Activated T-cell treated with anti-CD3 and anti-CD28 coated beads for 24 hours (primary cell): ENCODE measurements at places on chromosomes 12 and 14.

- no peak for DNase-seq
These were observed 15.8 kb downstream of the TSPAN8 start for GRCh38 chr12:71142016-71142415.

GRCh38 chr12:106585521-106586277, 2.9 kb downstream of the RFX4 start:
- no peak for DNase-seq

DNA sequence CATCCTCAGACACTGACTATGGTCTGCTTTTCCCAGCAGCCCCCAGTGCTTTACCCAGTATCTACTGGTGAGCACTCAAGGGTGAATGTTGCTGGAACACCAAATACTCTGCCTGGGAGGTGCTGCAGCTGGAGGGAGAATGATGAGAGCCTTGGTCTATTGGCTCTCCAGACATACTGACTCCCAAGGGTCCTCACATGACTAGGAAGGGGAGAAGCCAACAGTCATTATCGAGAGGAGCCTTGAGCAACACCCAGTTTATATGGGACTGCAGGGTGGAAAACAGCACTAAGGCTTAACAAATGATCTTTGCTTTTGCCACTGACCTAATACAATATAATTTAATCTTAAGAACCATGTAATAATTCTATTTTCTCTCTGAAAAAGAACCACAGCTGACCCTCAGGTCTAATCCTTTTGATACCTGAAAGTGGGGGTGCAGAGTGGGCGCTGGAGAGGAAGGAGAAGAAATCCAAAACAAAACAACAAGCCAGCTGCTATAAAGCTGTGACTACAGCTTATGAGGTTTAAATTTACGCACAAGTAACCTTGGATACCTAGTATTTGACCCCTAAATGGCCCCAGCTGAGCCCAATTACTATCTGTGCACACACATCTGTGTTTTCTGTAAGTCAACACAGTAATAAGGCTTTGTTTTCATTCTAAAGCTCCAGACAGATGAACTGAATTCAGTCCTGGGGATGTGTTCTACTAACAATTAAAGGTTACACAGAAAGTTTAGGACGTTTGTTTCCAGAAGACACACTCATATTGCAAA, 107.8 kb upstream of the GRIP1 start:
- no peak for DNase-seq

- DNase-seq, result no peak
These were observed 42.1 kb downstream of the AK7 start for GRCh38 chr14:96434040-96434439.

DNA sequence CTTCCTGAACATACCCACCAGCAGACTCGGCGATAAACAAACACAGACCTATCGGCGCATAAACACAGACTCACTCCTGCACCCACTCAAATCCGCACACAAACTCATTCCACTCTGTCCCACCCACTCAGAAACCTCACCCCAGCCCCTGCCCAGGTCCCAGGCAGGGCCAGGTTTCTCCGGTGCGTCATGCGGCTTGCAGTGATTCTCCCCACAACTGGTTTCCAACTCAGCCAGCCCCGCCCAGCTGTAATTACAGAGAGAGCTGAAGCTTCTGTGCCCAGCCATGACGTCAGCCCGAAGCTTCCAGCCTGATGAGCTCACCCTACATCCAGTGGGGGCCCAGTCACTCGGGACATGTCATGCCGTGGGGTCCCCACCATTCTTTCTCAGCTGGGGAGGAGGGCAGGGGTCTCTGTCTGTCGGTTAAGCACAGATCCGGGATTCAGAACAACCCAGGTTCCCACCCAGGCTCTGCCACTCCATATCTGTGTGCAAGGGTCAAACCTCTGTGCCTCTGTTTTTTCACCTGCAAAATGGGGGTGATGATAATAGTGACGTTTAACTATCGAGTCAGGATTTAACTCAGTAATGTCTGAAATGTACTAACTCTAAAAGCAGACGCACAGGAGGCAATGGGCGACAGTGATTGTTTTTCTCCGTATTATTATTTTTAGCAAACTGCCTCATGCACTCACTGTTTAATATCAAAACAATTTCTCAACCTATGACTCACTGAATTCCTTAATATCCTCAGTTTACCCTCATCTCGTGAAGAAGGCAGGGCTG, 2.3 kb upstream of the HSPB8 start:
- DNase-seq, result no peak

GRCh38 chr14:61076556-61076955, 95.5 kb downstream of the SLC38A6 start:
- DNase-seq, result no peak

DNA sequence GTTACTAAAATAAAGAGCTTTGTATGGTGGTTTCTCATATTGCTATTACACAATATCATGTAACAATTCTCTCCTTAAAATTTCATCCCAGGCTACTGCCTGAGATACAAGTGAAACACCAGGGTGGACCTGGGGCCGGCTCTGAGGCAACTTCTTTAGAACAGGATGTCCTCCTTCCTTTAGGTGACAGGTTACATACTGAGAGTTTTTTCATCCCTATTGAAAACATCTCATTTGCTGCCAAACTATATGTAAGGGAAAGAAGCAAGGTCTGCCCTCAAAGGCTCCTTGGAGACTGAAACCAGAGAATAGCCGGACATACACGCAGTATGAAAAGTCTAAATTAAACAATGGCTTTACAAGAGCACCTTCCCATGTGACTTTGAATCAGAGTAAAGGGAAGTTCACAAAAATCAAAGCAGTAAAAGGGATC, 139.9 kb downstream of the DUSP6 start:
- DNase-seq, result no peak

DNA sequence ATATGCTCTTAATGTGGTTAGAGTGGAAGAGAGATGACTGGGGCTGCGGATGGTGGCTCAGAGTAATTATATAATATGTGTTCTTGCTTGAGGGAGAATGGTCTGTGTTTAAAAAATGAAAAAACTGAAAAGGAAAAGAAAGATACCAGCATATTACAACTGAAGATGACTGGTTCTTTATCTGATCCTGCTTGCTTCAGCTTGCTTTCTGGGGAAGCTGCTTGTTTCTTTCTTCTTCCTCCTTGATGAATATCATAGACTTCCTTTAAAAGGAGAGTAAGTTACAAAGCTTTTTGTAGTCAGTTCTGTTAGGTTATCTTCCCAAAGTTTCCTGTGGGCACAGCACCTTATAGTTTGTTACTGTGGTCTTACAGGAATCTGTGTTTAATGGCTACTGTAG, 210.9 kb downstream of the ERC1 start:
- DNase-seq, result no peak

DNA sequence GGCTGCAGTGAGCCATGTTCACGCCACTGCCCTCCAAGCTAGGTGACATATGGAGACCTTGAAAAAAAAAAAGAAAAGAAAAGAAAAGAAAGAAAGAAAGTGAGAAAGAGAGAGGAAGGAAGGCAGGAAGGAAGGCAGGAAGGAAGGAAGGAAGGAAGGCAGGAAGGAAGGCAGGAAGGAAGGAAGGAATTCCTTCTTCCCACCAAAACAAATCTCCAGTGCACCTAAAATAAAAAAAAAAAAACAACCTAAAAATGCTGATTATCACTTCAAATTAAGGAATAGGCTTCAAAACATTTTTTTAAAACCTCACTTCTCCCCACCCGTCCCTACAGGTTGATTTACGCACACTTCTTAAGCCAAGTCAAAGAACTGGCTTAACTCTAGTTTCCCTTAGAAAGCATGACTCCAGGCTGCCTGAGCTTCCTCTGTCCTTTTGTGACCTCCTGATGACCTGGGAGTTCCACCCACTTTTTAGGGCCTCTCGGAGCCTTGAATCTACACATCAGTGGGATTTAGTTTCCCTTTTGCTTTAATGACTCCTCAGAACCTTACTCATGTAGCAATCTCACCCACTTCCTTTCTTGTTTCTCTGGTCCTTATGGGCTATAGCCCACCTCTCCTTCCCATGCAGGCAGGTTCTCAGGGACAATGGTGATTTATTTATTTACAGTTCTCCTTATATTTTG, 18.6 kb downstream of the DUSP6 start:
- DNase-seq, result no peak

DNA sequence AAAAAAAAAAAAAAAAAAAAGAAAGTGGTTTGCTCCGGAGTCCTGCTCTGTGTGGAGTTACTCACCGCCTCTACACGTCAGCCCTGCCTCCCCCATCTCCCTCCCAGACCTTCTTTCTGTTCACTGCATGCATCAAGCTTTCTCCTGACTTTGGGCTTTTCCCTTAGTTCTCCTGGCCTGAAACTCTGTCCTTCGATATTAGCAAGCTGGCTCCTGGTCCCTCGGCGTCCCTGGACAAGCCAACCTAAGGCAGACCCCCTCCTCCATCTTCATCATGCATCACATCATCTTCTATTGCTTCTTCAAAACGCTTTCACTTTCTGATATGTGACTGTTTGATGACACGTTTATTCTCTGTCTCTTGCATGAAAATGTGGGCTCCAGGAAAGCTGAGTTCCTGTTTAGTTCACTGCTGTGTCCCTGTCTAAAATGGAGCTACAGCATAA, 40.6 kb downstream of the SLC15A4 start:
- DNase-seq, result peak; percentile 30

- no peak for DNase-seq
These were observed 8.0 kb upstream of the GNPTAB start for GRCh38 chr12:101838628-101839323.

DNA sequence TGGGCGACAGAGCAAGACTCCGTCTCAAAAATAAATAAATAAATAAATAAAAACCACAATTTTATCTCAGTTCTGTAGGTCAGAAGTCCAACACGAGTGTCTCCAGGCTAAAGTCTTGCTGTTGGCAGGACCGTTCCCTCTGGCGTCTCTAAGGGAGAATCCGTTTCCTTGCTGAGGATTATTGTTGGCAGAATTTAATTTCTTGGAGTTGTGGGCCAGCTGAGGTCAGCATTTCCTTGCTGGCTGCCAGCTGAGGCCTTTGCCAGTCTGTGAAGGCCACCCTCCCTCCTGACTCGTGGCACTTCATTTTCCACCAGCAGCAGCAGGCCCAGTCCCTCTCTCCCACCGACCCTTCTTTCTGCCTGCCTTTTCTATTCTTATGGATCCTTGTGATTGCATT, 17.2 kb downstream of the PSMC1 start:
- DNase-seq, result no peak

- no peak for DNase-seq
These were observed 133.9 kb downstream of the TBX5 start for GRCh38 chr12:114272071-114272470.

- no peak for DNase-seq
These were observed 118.3 kb downstream of the GALC start for GRCh38 chr14:87874676-87875075.

DNA sequence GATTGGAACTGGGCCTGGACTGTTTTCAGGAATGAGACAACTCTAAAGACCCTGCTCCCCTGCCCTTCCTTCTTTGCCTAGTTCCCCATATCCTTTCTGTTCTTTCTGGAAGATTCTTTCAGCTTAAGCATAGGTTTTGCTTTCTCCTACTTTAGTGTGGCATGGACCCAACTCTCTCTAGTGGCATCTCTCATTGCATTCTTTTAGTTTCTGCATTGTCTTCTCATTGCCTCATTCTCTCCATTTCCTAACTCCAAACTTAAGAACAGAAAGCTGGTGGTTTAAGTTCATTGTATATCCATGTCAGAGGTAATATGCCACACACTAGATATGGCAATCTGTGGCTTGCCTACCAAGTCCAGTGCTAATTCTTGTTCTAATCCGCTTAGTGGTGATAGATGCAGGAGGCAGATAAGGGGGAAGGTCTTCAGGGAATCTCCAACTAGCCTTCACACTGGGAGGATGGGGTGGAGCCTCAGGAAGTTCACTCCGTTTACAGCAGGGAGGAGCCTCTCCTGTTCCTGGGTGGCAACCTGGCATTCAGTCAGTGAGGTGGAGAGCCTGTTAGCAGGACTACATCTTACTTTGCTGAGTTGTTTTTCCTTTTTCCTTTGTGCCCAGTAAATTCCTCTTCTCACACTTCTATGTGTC, 165.1 kb upstream of the LMNTD1 start:
- DNase-seq, result no peak

DNA sequence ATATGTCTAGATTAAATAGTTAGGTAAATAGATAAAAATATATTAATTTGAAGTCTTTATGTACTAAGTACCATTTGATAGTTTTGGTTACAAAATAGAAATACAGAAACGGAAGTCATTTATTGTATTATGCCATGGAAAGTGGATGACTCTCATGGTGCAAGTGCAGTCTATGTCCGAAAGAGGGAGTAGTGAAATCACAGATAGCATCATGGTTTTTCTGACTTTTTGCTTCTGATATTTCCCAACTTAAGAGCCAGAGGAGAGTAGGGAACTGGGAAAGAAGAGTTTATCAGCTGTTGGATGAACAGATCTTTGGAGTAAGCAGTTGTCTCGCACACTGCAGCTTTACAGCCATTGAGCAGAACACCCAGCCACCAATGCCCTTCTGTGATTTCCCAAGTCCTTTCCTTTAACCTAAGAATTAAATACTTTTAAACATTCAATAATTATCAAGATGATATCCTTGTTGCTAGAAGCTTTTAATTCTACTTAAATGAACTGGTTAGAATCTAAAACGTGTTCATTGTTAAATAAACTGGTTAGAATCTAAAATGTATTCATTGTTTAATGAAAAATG, 18.4 kb upstream of the SRGAP1 start:
- DNase-seq, result no peak

GRCh38 chr14:95056476-95056875, 100.9 kb downstream of the DICER1 start:
- DNase-seq, result no peak

- DNase-seq, result no peak
These were observed 185.6 kb downstream of the DICER1 start for GRCh38 chr14:94971750-94972149.
